M059J (cell line): ENCODE measurements at places on chromosomes 16 and 17. TPM values are rescaled to one million over a fixed set of nuclear protein-coding genes. Genes with fewer than 3 reads are reported as not detected.

Gene KRT24
- not detected in 2 replicates for total RNA-seq

Gene SHPK
- total RNA-seq: 8.1 and 14.1 TPM in 2 replicates

DNA sequence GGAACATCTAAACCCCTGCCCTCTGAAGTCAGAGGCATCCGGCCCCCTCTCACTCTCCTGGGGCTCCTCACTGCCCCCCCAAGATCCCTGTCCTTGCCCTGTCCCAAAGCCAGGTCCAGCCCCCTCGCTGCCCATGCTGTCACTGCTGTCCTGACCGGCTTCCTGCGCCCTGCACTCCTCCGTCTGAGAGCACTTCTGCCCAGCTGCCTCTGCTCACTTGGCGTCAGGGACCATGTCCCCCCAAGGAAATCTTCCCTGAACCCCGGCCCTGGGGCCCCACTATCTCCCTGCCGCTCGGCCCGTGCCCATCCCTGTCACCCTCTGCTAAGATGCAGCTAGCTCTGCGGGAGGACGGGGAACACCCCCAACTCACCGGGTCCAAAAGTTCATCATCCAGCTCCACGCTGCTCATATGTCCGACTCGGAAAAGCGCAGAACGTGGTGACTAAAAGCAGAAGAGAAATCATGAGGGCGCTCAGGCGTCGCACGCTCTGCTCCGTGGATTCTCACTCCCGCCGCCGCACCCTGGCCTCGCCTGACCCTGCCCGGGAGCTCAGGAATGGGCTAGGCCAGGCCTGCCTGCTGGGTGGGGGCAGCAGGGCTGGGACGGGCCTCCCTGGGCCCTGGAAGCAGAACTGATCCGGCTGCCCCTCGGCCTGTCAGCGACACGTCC is 9.8 kb downstream of the CLCN7 start:
- DNase-seq: no peak

DNA sequence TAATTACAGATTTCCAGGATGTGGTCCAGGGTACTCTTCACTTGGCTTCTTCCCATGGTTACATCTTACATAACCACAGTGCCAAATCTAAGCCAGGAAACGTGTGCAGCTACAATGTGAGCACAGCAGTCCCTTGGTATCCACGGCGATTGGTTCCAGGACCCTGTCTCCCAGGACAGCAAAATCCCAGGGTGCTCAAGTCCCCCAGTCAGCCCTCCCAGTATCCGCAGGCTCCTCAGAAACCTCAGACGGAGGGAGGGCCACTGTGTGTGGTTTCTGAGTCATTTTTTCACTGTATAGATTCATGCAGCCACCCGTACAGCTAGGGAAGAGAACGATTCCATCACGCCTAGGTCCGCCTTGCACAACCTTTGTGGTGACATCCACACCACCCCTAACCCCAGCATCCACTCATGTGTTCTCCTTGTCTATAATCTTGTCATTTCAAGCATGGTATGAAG is 11.1 kb upstream of the ATP2C2 start:
- peak; percentile 88 for DNase-seq

- no peak for DNase-seq
These were observed 24.5 kb downstream of the CDK5RAP3 start for GRCh38 chr17:47995241-47995935.

Gene GNGT2
- total RNA-seq: 0.49 TPM in 1 of 2 replicates, not detected in the other
